Cerebellar cortex (tissue), 1 donor: ENCODE measurements at places on chromosomes 16 and 17.

DNA sequence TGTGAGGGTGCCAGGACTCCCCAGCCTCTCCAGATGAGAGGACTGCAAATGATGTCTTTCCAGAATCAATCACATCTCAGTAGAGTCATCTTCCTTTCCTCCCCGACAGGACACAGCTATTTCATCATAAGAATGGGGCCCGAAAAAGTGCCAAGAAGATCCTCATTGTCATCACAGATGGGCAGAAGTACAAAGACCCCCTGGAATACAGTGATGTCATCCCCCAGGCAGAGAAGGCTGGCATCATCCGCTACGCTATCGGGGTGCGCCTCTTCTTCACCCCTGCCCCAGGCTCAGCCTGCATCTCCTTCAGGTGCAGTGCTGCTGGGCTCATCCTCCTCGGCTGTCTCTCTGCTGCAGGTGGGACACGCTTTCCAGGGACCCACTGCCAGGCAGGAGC lies 14.3 kb downstream of the ITGAD start:
- DNase-seq = no peak

- no peak for DNase-seq
These were observed 56.4 kb downstream of the CMIP start for GRCh38 chr16:81500833-81501521.

GRCh38 chr17:50055055-50055425 lies 870 bp upstream of the ITGA3 start:
- peak; percentile 87 for DNase-seq

- DNase-seq = no peak
These were observed 29.7 kb downstream of the GSE1 start for GRCh38 chr16:85642762-85643358.

DNA sequence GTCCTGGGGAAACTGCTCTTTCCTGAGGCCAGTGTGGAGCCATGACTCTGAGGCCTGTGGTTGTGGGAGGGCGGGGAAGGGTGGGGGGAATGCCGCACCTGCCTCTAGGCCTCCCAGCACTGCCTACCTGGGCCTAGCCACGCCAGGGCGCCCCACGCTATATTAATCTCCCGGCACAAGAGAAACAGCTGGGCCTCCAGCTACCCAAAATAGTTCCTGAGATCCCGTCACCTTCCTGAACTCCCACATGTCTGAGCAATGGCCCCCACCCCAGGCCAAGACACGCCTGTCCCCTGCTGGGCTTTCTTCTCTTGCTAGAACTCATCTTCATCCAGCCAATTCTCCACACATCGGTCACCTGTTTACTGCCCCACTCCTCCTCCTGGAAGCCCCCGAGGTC lies 13.0 kb upstream of the MTSS2 start:
- no peak for DNase-seq

- no peak for DNase-seq
These were observed 145.6 kb downstream of the CCDC182 start for GRCh38 chr17:57599271-57600045.

DNA sequence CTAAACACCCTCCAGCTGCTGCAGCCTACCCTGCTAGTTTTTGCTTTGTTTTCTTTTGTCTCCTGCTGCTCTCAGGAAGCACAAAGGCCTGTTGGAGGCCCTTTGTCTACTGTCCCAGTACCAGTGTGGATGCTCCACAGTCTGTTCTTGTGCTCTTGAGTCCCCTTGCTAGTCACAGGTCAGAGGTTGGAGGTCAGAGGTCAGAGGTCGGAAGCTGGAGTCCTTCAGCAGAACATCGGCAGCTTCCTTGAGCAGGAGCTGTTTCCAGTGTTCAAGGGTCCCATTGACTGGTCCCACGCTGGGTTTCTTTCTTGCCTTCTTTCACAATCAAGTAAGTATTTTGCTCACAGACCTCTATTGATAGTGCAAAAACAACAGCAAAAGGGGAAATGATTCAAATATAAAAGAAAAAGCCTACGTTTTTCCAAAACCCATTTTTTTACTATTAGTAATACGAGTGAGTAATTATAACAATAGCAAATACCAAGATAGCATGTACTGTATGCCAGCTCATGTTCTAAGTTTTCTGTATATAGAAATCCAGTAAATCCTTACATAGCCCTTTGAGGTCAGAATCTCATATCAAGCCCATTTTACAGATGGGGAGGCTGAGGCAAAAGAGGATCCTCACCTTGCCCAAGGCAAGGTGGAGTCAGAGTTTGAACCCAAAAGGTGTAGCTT lies 10.9 kb upstream of the IL34 start:
- no peak for DNase-seq

GRCh38 chr17:39576187-39576586 lies 31.5 kb downstream of the NEUROD2 start:
- DNase-seq = peak; percentile 31
